SK-N-SH treated with all-trans-retinoic acid at 6 μM for 48 hours (cell line): ENCODE measurements at places on chromosomes 6 and 20.
A peak's percentile ranks its signal among the peaks of the same experiment; 100 is the strongest.

GRCh38 chr6:36793913-36794712 is 45.1 kb downstream of the CPNE5 start:
- ATAC-seq, result no peak; the same call in 2 of the 3 replicates

DNA sequence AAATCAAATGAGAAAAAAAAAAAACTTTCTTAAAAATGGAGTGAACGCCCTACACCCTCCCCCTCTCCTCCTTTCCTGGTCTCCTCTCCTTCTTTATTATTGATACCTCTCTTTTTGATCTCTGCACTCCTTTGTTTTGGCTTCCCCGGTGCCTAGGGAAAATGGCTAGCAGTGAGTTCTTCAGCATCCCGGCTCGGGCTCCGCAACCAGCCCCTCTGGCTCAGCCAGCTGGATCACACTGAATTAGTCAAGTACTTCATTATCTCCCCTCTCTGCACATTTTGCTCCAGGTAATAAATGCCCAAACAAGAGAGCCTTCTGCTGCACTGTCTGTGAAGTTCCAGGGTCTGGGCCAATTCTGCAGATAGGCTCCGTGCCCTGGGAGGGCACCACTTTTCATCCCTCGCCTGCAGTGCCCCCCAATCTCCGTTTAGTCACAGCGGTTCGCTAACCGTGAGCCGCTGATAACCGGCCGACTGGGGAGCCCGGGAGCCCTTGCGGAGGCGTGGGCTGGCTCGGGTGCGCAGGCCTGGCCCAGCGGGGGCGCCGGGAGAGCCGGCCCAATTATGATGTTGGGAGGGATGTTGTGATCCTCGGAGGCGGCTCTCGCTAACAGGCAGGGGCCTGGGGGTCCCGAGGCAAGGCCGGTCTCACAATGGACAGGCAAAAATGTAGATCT is 301.9 kb downstream of the TFAP2A start:
- no peak for ATAC-seq

- no peak for ATAC-seq
Measured at GRCh38 chr20:47790580-47790965, 5.3 kb upstream of the SULF2 start.

DNA sequence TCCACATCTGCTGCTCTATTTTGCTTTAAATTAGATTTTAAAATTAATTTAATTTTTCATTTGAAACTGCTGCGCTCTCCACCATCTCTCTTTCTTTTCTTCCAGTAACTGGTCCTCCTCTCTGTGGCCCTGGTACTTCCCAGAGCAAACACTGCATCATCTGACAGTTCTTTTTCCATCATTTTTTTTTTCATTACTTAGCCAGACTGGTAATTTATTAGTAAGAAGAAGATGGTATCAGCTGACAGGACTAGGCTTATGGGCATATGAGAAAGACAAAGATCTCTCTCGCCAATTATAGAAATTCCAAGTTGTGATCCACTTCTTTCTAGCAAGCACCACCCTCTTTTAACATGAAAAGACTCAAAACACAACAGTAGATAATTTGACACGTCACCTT is 73.7 kb upstream of the FAM184A start:
- ATAC-seq, result peak; percentile 10; the same call in 2 of the 3 replicates

GRCh38 chr6:21457647-21458046 is 135.9 kb upstream of the SOX4 start:
- no peak for ATAC-seq

- no peak for ATAC-seq
Measured at GRCh38 chr6:155779456-155779855, 323.8 kb upstream of the NOX3 start.

DNA sequence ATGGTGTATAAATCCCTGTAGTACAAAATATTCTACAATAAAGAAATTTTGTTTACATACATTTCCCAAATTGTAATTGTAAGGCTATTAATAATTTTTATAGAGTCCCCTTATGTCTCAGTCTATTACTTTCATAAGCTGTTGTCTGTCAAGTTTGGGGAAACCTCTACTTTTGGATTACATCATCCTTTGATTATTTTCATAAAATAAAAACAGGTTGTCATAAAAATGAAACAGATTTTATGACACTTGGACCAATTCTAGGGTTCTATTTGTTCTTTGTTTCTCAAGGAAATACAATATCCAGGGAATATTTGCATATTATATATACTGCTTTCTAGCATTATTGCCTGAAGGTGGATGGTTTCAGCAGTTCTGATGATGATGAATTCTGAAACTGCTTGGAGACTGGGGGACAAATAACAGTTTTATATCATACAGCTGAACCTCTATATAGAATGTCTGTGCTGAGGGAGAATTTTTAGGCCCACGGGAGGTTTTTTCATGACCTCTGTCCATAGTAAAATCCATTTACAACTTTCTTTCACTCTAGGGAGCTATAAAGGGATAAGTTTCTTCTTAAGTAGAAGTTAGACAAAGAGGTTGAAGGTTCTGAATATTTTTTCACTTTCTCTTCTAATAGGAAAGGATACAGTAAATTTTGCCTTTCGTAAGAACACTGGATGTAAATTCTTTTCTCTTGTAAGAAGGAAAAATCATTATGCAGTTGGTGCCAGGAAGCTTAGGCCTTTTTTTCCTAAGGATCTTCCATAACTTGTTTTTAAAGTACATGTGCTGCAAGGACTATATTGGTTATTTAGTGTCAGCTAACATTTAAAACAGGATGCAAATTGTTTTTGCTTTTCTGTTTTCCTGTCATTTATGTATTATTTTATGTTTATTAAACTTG is 58.0 kb downstream of the CD2AP start:
- no peak for ATAC-seq

DNA sequence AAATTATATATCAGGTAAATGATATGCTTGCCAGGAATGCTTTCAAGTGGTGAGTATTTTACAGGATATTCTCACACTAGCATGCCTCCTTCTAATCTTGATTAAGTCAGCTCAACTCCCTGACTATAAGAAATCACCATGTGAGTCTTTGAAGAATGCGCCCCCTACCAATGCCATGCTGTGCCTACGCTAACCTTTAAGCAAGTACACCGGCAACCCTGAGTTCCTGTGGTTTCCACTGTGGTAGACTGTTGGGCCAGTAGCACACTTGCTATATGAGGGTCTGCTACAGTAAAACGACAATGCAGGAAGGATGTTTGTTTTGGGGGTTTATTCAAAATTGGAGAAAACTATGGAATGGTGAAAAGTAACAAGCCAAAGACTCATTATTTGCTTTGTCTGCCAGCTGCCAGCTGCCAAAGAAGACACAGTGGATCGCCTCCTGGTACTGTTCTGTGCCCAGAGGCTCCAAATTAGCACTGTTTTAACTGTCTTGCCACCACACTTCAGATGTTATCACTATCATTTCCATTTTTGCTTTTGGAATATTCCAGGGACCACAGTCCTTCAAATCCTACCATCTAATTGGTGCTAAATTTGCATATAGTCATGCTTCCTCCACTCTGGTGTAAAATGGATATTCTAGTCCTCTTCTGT is 333.5 kb downstream of the RNGTT start:
- ATAC-seq, result no peak
